ENCODE measurements at places on chromosomes 6 and 20.

GRCh38 chr6:132354517-132355167 lies 46.6 kb downstream of the MOXD1 start:
- no peak for DNase-seq

DNA sequence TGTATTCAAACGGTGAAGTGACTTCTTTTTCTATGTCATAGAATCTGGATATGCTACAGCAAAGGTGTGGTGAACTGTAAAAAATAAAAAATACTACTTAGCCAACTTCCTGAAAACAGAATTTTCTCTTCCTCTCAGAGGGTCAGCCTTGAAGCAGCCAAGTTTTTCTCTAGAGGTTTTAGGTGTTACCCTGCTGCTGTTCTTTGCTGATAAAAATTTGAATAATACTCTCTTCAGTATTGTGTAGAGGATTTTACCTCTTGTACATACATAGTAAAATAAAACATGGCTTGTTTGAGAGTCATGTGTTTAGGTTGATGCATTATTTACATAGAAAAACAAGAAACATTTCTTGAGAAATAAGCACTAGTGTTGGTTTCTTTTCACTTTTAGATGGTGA lies 458.4 kb downstream of the TBC1D32 start:
- DNase-seq = no peak

DNA sequence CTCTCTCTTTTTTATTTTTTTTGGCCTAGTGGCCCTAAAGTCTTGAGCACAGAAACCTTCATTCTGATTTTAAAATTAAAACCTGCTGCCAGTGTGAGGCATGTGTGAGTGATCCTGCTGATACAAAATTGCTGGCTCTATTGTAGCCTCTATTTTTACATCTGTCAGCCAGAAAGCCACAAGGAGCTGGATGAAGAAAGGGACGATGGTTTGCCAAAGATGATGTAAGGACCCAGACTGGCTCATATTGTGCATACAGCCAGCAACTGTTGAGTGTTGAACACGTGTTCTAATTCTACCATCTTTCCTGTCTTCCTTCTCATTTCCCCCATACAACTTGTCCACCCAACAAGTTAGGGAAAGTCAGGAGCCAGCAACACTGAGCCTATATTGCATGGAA lies 40.8 kb upstream of the ATXN1 start:
- DNase-seq = peak; percentile 95

DNA sequence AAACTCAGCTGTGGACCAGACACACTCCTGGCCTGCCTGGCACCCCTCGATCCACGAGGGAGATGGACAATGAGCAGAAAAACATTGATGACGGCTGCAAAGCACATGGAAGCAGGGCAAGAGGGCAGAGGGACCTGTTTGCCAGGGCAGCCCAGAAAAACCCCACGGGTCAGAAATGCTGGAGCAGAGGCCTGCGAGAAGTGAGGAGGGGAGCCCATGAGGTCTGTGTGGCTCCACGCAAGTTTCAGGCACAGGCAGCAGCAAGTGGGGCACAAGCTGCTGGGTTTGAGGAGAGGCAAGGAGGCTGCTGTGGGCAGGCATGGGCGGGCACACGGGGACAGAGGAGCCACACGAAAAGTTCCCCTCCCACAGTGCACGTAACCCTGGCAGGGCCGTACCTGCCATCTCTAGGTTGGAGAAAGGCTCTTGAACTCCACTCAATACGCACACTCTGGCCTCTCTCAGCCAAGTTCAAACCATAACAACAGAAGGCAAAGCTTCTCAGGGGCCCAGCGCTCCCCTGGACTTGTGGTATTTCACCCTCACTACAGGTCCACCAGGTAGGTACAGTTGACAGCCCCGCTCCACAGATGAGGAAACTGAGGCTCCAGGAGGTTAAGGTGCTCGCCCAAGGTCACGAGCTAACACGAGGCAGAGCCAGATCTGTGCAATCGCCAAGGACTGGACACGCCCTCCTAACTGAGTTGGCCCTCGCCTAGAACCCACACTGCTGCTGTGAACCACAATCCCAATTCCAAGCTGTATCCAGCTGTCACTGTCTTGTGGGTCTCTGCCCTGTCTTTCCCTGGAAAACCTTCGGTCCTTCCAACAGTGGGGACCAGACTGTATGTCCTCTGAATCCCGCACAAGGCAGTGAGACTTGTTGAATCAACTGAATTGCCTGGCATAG lies 108.2 kb downstream of the NOL4L start:
- DNase-seq = no peak

- no peak for DNase-seq
These were observed 196.2 kb upstream of the THEMIS start for GRCh38 chr6:128097009-128097408.

DNA sequence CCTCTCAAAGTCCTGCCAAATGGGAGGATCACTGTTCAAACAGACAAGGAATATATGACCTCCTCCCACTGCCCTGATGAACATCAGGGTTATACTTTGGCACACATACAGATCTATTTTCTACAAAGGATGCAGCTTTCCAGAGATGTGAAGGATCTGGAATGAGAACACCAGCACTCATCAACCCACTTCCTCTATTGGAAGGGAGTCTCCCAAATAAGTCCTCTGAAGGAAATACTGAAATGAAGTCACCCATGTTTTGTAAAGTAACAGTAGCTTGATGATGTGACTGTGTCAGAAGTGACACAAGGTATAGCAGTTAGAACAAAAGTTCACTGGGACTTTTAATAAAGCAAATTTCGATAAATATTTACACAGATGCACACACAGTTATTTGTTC lies 104.9 kb downstream of the OGFRL1 start:
- no peak for DNase-seq

GRCh38 chr6:73017476-73017875 lies 207.8 kb downstream of the KHDC1L start:
- DNase-seq = no peak

DNA sequence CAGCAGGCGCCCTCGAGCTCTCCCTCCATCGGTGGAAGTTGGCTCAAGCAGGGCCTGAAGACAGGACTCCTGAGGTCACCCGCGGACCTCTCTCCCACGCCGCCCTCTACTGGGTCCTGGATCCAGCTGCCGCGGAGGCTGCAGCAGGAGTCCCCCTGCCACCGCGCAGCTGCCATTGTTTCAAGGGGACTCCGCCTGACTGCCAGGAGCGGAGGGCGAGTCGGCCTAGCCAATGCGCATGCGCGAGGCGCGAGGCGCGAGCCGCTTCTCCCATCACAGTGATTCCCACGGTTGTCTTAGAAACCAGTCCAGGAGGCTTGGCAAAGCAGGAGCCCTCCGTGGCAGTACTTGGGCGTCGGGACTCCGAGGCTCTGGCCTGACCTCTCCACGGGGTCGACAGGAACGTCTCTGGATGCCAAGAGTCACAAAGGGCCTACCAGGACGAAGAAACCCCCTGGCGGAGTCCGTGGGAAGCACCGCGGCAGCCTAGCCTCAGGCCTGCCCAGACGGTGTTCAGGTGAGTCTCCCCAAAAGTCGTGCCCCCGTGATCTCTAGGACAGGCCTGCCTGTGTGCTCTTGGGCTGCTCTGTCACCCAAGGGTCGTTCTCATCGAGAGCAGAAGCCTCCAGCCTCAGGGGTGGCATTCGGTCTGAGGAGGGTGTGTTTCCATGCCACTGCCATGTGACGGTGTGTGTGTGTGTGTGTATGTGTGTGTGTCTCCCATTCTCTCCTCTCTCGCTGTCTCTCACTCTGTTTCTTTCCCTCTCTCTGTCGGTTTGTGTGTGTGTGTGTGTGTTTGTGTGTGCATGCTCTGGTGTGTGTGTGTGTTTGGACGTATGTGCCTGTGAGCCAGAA lies 290.6 kb upstream of the ZNF337 start:
- DNase-seq = peak; percentile 45

DNA sequence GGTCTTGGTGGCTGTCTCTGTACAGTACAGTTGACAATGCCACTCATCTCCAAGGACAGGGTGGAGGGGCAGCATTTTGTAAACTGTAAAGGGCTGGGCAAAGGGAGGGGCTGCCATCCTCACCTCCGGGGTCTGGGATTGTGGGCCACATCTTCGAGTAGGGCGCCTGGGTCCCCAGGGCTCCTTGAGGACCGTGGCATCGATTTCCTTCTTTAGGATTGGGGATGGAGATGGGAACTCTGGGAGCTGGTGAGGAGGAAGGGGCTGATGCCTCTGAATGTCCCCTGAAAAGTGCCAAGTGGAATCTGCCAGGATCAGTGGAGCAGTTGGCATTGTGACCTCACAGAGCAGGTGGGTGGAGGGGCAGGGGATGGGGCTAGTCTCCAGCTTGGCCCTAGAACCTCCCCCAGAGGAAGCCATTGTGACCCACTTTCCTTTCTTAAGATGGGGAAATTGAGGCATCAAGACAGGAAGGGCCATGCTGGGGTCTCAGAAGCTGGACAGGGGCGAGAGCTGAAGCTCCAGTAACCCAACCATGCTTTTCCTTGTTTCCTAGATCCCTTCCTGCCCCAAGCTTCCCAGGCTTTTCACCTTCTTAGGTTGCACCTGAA lies at the start of gene SUN5:
Gene SUN5, minus strand, starts transcription at position 293 of the 611 bp plus-strand sequence. Its CDS starts 93 bp downstream, at position 200.
- no peak for DNase-seq

GRCh38 chr20:3901028-3901705 lies 12.0 kb downstream of the PANK2 start:
- DNase-seq = no peak

DNA sequence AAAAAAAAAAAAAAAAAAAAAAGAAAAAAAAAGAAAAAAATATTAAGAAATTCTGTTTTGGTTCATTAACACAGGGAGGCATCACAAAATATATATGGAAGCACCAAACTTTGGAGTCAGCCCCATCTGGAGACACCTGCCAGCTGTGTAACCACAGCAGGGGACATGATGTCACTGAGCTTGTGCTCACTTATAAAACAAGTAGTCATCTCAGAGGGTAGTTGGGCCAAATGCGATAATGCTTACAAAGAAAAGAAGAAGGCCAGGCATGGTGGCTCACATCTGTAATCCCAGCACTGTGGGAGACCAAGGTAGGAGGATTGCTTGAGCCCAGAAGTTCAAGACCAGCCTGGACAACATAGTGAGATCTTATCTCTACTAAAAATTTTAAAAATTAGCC lies 1.1 kb upstream of the BNIP5 start:
- DNase-seq = no peak

DNA sequence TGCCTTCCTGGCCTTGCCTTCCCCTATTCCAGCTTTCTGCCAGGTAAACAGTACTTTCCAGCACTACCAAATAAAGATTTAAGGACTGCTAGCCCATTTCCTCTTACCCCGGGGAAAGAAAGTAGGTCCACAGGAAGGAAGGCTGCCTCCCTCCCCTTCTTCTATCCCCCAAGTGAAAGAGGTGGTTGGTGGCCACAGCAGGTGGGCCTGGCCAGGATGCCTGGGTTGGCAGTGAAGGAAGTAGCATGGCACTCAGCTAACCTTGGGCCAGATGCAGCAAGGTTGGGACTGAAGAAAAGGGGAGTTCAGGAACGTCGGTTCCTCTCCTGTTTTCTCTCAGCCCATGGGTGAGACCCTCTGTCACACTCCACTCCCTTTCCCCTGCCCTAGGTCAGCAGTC lies 8.9 kb downstream of the NFKBIL1 start:
- no peak for DNase-seq

GRCh38 chr20:5657876-5658200 lies 92.4 kb upstream of the SHLD1 start:
- no peak for DNase-seq

DNA sequence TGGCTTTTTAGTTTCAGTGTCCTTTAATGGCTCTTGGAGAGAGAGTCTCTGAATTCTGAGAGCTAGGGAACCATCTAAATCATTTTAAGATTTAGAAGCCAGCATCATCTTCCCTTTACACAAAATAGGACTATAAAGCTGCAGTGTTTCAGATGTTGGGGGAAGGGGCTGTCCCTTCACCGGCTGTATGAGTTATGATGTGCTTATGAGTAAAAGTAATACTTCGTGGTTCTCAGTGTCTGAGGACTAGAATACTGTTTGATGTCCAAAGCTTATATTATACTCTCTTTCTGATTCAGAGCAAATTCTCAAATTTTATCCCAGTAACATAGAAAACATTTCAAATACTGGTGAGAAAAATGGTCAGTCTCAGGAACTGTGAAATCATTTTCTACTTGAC lies 63.5 kb upstream of the FAM8A1 start:
- DNase-seq = peak; percentile 9

GRCh38 chr6:168962886-168963285 lies 290.8 kb downstream of the THBS2 start:
- peak; percentile 36 for DNase-seq

- no peak for DNase-seq
These were observed 35.1 kb downstream of the IGF2R start for GRCh38 chr6:160004018-160004417.

GRCh38 chr20:15071085-15071808 lies 733.8 kb upstream of the FLRT3 start:
- peak; percentile 58 for DNase-seq

DNA sequence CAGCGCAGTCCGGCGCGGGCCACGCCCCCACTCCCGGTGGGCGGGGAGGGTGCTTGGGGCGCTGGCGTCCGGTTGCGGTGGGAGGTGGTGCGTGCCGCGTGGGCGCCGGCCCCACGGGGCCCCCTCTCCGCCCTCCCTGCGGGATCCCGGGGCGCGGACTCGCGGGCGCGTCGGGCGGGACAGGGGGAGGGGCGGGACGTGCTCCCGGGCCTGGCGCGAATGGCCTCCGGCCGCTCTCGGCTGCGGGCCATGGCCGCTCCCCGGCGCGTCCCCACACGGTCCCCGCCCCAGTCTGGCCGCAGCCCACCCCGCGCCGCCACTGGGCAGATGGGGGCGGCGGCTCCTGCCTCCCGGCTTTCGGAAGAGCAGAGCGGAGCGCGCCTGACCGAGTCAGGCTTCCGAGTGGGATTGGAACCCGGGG lies 771 bp upstream of the PPP1R3G start:
- peak; percentile 5 for DNase-seq

DNA sequence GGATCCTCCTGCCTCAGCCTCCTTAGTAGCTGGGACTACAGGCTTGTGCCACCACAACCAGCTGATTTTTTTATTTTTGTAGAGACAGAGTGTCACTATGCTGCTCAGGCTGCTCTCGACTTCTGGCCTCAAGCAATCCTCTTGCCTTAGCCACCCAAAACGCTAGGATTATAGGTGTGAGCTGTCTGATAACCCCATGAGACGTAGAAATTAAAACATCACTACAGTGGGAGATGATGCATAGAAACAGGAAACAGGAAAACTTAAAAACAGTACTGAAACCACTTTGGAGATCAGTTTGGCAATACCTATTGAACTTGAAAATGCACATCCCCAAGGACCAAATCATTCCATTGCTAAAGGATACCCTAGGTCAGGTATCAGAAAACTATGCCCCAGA lies 10.8 kb downstream of the SENP6 start:
- no peak for DNase-seq

- no peak for DNase-seq
These were observed 96.9 kb downstream of the SOX4 start for GRCh38 chr6:21690489-21690888.

- peak; percentile 82 for DNase-seq
These were observed at the start of gene MYL9 for GRCh38 chr20:36541227-36541767. Gene MYL9, plus strand, starts transcription at chr20:36541519. Its CDS starts 3,366 bp downstream, at chr20:36544885.
